Myocyte (in vitro differentiated cells): ENCODE measurements at places on chromosomes 5 and 9. TPM values are rescaled to one million over a fixed set of nuclear protein-coding genes. Genes with fewer than 3 reads are reported as not detected.

DNA sequence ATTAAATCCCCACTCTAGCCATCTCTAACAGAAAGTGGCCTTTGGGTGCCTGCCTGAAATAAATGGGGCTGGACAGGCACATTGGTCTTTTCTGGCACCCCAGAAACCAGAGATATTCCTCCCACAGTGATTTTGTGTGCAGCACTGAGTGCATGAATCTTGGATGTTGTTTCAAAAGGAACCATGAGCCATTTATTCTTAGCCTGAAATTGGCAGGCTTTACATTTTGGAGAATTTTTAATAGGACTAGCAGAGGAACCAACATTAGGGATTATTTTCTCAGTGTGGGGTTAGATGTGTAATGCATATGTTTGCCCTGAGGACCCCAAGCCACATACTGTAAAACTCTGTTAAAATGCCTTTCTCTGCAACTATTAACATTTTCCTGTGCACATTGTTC, 451.3 kb downstream of the NFIB start:
- DNase-seq: no peak

- no peak for DNase-seq
Measured at GRCh38 chr9:32248189-32248712, 136.2 kb upstream of the ACO1 start.

ELL2 gene
- total RNA-seq: 25.7 and 33.1 TPM in 2 replicates

ARHGAP26 gene
- 2.4 and 2.8 TPM in 2 replicates for total RNA-seq

GRCh38 chr5:96957254-96958049, 21.6 kb downstream of the LNPEP start:
- DNase-seq: no peak

- peak; percentile 73 for DNase-seq
Measured at GRCh38 chr5:126780165-126780827, 3.4 kb downstream of the LMNB1 start.
